ENCODE measurements at places on chromosomes 12 and 14.

DNA sequence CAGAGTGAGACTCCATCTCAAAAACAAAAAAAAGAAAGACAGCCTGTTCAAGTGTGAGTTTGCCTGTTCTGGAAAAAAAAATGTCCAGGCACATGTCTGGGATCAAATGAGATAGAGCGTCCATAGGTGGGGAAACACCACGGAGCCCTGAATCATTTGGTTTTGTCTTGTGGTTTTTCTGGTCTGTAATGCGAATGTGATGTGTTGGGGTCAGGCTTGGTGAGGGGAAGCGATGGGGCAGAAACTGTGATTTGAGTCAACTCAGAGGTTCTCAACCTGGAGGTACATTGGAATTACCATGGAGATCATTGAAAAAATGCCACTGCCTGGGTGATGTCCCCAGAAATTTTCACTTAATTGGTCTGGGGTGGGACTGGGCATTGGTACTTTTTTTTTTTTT is 183.9 kb upstream of the PWP1 start:
- no peak for DNase-seq

DNA sequence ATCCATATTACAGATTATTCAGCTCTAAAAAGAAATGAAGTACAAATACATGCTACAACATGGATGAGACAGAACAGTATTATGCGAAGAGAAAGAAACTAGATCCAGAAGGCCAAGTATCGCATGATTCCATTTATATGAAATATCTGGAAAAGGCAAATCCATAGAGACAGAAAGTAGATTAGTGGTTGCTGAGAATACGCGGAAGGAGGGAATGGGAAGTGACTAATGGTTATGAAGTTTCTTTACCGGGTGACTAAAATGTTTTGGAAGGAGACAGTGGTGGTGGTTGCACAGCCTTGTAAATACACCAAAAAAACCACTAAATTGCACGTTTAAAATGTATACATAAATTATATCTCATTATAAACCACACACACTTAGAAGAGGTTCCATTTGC is 12.5 kb downstream of the PRDM4 start:
- DNase-seq: no peak

GRCh38 chr12:507391-507796 is 47.7 kb downstream of the B4GALNT3 start:
- DNase-seq: no peak

- DNase-seq: no peak
Measured at GRCh38 chr14:94344389-94344788, 21.3 kb upstream of the SERPINA6 start.

DNA sequence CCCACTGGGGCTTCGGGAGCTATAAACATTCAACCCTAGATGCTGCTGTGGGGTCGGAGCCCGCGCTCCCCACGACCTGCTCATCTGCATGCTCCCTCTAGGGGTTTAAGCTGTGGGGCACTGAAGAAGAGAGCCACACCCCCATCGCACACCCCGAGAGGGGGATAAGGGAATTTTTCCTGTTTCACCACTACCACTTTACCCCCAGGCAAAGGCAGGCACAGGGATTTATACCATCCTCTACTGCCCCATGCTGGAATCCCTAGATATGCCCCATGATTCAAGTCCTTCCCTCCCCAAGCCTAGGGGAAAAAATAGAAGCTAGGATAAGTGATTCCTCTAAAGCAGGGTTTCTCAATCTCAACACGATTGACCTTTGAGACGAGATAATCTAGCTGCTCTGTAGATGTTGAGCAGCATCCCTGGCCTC is 59.9 kb upstream of the CCDC60 start:
- no peak for DNase-seq

DNA sequence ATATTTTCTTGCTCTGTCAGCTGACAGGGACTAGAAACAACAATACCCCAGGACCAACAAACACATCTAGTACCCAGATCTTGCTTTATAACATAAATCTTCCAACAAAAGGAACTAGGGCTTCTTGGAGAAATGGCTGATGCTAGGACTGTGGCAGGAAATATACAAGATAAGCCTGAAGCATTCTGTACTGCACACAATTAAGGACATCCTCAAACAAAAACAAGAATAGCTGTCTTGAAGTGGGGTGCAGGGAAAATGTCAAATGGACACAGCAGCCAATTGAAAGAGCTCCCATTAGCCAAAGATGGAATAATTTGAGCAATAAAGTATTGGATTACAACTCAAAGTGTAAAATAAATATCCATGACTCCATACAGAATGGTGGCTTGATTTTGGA is 50.0 kb downstream of the LGMN start:
- no peak for DNase-seq

DNA sequence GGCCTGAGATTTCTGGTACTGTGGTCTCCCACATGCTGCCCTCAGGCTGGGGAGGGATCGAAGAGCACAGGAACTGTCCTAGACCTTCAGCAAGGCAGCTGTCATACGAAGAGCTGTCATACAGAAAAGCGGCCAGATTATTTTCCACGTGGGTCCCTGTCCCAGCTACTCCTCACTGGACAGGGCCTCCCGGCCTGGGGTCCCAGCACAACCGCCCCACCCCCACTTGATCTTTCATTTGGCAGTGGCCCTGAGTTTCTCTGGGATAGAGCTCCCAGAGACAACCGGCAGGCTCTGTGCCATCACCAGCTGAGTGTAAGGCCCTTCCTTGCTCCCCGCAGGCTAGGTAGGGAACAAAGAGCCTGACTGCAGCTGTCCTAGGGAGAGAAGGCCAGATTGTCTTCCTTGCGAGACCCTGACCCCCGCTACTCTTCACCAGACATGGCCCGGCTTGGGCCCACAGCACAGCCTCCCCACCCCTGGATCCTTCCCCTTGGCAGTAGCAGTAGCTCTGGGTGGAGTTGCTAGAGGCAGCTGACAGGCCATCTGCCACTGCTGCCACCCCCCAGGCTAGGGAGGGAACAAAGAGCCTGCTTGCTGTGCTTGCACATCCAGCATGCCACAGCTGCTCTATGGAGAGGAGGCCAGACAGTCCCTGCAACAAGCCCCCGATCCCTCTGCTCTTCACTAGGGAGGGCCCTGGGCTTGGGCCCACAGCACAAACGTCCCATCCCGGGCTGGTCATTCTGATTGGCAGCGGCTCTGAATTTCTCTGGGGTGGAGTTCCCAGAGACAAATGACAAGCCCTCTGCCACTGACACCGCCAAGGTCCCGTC is 3.1 kb upstream of the OR4N2 start:
- peak; percentile 90 for DNase-seq

GRCh38 chr12:93925585-93926205 is 222.7 kb upstream of the PLXNC1 start:
- DNase-seq: no peak

DNA sequence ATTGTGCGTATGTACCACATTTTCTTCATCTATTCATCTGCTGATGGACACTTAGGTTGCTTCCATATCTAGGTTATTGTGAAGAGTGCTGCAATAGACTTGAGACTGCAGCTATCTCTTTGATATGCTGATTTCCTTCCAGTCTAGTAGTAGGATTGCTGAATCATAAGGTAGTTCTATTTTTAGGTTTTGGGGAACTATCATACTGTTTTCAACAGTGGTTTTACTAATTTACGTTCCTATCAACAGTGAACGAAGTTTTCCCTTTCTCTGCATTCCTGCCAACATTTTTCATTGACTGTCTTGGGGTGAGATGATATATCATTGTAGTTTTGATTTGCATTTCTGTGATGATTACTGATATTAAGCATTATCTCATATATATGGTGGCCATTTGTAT is 482.2 kb downstream of the SLC16A7 start:
- no peak for DNase-seq

DNA sequence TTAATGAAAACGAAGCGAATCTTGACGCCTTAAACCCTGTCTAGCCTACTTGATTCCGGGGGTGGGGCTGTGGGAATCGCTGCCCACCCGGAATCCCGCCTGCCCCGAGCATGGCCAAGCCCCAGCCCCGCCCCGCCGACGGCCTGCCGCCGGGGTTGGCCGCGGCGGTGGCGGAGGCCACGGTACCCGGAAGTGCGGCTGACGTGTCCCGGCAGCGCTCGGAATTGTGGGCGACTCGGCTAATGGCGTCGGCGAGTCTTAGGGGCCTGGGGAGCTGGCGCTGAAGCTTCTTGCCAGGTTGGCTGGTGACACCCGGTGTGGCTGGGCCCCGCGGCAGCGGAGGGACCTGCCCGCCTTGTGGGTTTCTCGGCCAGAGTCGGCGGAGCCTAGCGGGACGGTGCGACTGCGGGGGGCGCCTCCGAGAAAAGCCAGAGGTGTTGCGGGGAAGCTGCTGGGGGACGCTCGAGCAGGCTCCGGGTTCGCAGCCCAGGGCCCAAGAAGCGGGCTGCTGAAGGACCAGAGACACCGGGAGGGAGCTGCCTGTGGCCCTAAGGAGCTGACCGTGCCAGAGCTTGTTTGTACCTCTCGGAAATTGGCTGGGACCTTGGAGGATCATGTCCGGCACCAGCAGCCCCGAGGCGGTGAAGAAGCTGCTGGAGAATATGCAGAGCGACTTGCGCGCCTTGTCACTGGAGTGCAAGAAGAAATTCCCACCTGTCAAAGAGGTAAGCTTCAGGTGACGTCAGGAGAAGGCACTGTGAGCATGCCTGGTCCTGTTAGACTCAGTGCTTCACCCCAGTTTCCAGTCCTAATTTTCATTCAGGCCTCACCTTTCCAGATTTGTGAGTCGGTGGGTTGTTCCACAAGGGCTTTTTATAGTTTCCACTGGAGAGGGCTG is at the start of gene MON2:
Gene MON2 (plus strand): TSS at position 233 of the 898 bp plus-strand sequence. CDS start 382 bp downstream, at position 615.
- peak; percentile 83 for DNase-seq

- DNase-seq: no peak
Measured at GRCh38 chr12:98048326-98048725, 467.1 kb upstream of the TMPO start.

DNA sequence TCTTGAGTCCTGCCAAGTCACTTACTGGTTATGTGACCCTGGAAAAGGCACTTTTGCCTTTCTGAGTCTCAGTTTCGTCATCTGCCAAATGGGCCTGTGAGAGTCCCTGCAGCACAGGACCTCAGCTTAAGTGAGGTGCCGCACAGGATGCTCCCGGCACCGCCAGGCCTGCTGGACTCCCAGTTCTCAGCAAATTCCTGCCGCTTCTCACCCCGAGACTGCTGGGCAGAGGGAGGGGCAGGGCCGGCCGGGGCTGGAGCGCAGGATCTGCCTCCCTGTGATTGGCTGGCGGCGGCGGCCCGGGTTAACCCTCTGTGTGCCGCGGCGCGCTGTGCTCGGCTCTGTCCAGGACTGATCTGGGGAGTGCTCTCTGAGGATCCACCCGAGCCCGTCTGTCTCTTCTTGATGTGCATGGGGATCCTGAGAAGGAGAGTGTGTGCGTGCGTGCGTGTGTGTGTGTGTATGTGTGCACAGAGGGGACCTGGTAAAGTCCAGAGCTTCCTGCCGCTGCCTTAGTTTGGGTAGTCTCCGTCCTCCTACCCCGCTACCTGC is 8.6 kb downstream of the SETD1B start:
- DNase-seq: no peak

- no peak for DNase-seq
Measured at GRCh38 chr12:63997198-63997597, 152.7 kb downstream of the SRGAP1 start.

DNA sequence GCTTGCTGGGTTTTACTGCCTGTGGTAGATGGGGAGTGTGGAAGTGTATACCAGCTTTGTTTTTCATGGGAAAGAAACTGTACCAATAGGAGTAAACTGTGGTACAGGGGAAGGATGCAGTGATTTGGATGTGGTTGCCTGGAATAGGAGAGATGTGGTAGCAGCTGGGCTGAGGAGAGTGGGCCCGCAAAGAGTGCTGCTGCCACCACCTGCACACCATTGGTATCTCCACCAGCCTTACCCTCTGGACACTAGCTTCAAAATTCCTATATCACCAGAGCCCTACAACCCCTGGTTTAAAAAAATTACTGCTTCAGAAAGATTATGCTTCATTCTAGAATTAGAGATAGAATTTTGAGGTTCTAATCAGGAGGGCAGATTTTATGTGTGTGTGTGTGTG is 53.6 kb downstream of the AKAP6 start:
- peak; percentile 44 for DNase-seq

DNA sequence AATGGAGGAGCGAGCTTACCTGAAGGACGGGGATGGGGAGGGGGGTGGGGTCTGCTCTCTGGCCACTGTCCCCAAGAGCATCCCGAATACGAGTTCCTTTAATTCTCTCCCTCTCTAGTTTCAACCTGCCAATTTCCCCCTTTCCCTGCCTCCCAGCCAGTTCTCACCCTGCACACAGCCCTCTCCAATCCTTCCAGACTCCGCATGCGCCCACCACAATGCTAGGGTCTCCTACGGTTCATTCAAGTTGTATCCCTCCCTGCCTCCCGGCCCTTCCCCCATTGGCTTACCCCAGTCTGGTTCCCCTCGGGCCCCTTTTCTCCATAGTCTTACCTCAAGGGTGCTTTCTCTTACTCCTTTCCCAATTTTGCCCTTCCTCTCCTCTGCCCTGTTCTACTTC is 708 bp upstream of the IGFBP6 start:
- no peak for DNase-seq

GRCh38 chr14:53655080-53655785 is 301.4 kb downstream of the BMP4 start:
- no peak for DNase-seq

- DNase-seq: no peak
Measured at GRCh38 chr12:44100264-44100663, 264.4 kb downstream of the TMEM117 start.

GRCh38 chr14:95449131-95449530 is 67.3 kb downstream of the SYNE3 start:
- DNase-seq: no peak

GRCh38 chr14:34229140-34229539 is 232.9 kb downstream of the SPTSSA start:
- DNase-seq: no peak

- DNase-seq: no peak
Measured at GRCh38 chr12:9668161-9669018, 1.1 kb upstream of the CLEC2D start.

DNA sequence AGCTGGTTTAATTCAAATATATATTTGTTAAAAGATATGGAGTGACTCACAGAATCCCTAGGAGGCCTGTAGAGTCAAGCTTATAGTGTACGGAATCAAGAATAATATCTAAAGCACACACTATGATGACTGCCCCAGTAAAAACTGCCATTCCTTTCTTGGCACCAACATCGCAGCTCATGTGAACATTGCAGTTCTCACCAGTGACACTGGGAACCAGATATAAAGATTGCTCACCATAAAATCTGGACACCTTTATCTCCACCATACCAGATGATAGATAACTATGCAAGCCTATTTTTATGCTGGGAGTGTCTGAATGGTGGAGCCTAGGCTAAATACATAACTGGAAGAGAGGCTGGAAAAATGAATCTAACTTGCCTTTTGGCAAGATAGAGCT is 463.9 kb upstream of the TBX3 start:
- DNase-seq: no peak

- DNase-seq: peak; percentile 26
Measured at GRCh38 chr14:77882098-77882497, 82.2 kb downstream of the ADCK1 start.

DNA sequence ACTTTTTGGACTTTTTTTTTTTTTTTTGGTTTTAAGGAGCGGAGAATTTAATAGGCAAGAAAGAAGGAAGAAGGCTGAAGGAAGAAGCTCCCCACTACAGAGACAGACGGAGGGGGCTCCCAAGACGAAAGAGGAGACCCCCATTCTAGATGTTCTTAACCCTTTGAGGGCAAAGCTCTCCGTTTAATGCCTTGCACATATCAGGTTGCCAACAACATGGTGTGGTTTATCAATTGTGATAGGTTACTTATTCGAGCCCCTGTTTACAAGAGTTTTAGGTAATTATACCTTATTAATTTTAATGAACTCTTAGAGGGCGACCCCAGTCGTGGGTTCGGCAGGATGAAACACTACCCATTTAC is 1.2 kb upstream of the FBXO33 start:
- DNase-seq: no peak
